ENCODE measurements at places on chromosomes 3 and 15.

DNA sequence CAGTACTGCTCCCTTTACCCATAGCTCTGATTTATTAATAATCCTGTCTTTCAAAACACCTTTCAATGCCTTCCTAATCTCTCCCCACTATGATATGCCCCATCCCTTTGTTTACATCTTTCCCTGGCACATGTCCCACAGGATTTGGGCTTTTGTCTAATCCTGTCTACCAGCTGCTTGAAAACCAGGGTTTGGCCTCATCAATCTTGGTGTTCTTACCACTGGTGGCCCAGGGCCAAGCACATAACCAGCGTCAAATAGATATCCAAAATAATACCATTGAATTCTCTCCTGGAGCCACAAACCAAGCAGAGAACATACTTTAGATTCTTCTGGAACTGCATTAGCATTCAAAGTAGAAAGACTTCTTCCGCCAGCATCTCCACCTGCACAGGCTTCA lies 104.8 kb upstream of the PPP2R3A start:
- no peak for DNase-seq

- no peak for DNase-seq
Observed at GRCh38 chr15:94700211-94700610, 468.9 kb downstream of the MCTP2 start.

GRCh38 chr15:36642311-36642710 lies 62.9 kb downstream of the CDIN1 start:
- DNase-seq = no peak

DNA sequence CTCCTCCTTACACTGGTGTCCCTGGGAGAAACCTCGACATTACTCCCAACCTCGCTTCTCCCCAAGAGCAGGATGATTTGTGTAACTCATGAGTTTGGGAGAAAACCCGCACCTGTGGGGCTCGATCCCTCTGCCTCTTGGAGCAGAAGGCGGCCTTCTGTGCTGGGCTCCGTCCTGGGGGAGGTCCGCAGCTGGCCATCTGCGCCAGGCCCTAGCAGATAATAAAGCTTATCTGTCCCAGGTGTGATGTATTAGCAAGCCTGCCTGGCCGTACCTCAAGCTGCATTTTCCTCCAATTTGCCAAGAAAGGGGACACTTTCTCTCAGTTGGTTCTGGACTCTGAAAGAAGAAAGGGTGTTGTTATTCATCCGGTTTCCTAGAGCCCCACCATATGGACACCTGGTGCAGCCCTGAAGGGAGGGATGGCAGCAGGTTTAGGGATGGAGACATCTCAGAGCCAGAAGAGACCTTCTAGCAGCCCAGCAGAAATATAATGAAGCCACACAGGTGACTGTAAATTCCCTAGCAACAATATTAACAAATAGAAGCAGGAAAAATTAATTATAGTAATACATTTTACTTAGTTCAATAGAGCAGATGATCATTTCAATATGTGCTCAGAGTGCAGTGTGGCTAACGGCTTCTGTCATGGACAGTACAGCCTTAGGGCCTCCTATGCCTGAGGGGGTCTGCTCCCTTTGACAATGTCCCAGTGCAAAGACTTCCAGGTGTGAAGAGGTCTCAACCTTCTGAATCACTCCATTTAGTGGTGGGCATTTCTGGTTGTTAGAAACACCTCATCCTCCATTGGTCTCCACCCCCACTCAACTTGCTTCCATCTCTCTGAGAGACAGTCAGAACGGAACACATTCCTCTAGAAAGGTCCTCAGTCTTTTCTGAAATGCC lies 94.8 kb downstream of the CPN2 start:
- DNase-seq = no peak

GRCh38 chr3:190912736-190913135 lies 50.2 kb upstream of the GMNC start:
- no peak for DNase-seq

DNA sequence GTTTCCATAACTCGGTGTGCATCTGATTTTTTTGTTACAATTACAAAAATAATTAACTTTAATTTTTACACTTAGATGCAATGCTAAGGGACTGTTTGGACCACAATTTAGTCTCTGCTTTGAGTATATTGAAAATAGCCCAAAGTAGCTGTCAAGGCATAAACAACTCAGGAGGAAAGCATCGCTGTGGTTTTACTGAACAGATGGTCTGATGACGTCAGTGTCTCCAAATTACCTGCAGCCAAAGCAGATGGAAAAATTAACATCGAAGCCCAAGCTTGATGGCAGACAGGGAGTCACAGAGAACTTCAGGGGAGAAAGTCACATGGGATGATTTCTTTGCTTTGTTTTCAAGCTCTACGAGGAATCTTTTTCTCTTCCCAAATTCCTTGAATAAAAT lies 83.1 kb upstream of the PLCL2 start:
- no peak for DNase-seq

- no peak for DNase-seq
Observed at GRCh38 chr3:88141458-88142083, 8.2 kb upstream of the C3orf38 start.

DNA sequence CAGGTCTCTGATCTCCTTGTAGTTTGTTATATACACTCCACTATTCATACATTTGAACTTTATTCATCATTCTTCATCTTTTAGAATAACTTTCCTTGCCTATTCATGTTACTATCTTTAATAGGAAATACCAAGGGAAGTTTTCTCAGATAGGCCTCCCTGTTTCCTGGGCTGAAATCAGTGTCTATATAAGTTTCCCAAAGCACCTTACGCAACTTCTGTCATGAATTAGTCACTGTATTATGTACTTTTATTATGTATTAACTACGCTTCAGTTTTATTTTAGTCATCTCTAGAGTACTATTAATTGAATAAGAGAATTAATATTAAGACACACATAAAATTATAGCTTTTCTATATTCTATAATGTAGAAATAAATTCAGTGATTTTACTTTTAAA lies 1481.5 kb downstream of the OTOL1 start:
- DNase-seq = no peak

DNA sequence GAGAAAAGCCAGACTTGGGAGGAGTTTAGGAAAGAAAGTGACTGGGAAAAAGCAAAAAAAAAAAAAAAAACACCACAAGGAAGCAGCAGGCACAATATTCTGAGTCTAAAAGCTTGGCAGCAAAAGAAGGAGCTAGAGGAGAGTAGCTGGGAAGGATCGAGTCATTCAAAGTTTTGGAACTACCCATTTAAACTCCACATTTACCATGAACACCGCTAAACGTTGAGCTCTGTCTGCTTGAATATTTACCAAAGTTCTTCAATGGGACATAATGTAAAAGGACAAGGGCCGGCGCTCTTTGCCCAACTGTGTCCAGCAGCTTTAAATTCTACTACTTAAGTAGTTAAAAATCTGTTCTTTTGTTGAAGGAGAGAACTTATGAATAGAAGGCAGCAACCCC lies 481.9 kb downstream of the FOXP1 start:
- no peak for DNase-seq

DNA sequence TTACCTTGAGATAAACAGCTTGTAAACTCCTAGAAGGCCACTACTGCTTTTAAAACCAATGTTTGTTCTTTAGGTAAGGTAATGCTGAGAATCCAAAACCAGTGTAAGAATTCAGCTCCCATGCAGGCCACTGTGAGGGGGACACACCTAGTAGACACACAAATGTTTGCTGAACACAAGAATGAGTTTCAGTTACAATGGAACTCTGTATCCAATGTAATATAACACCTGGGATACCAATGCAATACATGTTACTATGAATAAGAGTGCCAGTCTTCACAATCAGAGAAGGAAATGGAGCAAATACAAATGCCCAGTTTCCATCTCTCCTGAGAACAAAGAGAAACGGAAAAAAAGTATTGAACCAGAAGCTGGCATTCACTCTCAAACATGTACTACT lies 65.9 kb downstream of the IGF2BP2 start:
- DNase-seq = no peak

- no peak for DNase-seq
Observed at GRCh38 chr15:63379492-63380150, 2.0 kb downstream of the CA12 start.

GRCh38 chr3:126516152-126516935 lies 1.2 kb downstream of the UROC1 start:
- no peak for DNase-seq

DNA sequence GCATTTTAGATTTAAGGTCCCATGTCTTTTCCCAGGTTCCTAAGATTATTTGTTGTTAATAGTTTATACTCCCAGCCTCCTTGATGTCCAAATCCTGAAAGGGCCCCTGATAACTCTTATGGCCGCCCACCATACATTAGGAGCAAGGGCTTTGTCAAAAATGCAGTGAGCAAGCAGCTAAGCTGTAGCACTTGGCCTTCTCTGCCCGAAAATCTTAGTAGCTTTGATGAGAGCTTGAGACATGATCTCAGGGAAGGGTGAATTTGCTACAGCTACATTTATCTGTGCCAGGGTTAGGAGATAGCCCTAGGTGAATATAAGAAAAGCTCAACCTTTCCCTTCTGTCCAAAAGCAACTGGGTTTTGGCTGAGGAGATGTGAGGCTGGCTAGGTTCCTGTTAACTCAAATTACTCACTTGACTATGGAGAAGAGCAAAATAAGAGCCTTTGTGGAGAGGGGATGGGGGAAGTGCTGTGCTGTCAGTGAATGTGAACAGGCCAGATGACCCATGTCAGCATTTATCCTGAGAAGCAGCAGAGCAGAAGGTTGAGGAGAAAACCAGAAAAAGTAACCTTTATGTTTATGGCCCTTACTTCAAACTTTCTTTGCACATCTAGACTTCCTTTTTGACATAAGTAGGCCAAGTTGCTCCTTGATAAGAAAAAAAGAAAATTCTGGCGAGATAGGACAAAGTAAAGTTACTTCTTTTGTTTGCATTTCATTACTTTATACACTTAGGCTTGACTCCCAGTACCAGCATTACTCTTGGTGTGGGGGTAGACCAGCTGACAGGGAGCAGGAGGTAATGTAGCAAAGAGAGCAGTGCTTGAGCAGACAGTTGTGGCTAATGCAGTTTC lies 21.1 kb downstream of the MAPK6 start:
- DNase-seq = no peak

- no peak for DNase-seq
Observed at GRCh38 chr3:29871087-29871486, 590.2 kb downstream of the RBMS3 start.

- DNase-seq = no peak
Observed at GRCh38 chr3:167973046-167973445, 122.7 kb downstream of the GOLIM4 start.

DNA sequence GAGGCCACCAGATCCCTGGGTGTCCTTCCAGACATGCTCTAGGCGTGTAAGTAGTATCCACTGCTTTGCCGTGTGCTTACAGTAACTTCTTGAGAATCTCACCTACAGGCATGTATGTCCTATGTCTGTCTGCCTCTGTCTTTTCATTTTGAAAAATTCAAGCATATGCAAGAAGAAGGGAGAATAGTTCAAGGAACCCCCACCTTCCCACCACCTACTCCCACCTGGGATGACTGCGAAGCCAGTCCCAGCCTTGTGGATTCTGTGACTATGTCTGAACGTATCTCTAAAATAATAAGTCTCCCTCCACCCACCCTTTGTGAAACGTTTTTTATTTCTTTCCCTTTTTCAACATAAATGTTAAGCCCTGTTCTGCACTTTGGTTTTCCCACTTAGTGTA lies 15.0 kb downstream of the CHST13 start:
- no peak for DNase-seq

- DNase-seq = no peak
Observed at GRCh38 chr3:37241880-37242279, 67.5 kb upstream of the LRRFIP2 start.

- no peak for DNase-seq
Observed at GRCh38 chr3:150114873-150115540, 144.3 kb upstream of the PFN2 start.

DNA sequence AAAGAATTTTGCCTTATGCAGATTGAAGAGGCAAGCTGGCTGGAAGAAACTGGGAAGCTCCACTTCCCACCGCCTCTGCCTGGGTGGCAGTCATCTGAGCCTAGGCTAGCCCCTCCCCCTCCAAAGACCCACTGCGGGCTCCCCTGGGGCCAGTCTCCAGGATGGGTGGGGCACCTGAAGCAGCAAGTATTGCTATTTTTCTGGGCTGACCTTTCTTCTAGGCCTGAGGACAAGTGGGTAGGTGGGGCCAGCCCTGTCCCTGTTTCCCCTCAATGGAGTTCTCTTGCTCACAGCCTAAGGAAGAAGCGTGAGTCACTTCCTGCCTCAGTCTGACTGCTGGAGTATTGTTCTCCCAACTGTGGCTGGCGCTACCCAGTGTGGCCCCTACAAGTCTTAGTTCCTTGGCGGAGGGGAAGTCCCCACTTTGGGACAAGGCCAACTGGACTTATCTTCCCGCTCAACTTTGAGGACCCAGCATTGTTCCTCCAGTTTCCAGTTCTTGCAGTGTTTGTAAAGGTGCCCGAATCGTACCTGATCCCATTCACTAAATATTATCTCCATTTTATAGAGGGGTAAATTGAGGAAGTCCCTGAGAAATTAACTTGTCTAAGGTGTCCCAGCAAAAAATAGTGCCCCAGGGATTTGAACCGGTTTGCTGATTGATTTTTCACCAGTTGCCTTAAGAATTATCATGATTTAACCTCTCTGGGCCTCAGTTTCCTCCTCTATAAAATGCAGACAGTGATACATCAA lies 1.4 kb downstream of the FURIN start:
- peak; percentile 46 for DNase-seq

DNA sequence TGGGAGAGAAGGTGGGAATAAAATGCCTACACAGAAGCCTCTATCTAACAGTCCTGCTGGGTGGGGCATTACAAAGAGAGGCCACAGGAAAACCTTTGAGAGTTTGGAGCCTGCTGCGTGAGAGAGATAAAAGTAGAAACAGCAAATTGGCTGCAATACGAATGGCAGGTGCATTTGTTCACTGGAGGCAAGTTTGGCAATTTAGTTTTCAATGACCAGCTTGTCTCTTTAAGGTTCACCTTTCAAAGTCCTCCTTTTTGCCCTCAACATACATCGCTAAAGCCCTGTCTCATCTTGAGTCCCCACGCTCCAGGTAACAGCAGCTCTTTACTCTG lies 405.7 kb downstream of the LSAMP start:
- no peak for DNase-seq

- no peak for DNase-seq
Observed at GRCh38 chr15:65363306-65363705, 14.5 kb downstream of the IGDCC3 start.

GRCh38 chr15:58472821-58473581 lies 41.2 kb downstream of the LIPC start:
- DNase-seq = peak; percentile 6

DNA sequence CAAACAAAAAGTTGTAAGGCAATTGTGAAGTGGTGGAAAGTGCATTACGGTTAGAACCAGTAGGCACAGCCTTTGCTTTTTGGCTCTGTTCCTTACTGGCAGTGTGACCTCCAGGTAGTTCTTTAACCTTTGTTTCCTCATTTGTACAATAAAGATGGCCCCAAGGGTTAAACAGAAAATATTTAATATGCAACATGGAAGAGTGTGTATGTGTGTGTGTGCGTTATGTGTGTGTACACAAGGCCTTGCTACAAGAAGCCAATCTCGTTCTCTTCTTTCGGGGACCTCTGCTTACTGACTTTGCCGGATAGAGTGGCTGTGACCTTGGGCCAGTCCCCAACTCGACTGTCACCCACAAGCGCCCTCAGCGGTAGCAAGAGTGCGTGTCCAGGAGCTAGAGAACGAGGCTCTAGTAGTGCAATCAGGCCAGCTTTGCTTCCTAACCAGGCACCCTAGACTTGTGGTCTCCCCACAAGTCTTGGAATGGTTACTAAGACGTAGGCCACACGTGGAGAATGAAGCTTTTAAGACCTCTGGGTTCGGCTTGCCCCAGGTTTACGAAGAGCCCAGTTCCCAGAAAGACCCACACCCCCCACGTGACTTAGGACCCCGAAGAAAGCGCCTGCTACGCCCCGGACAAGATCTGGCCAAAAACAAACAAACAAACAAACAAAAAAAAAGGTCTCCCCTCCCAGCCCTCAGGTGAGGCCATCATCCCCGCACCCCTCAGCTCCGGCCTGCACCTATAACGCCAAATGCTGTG lies 593 bp downstream of the CIAO2A start:
- DNase-seq = peak; percentile 38

GRCh38 chr3:90052425-90052950 lies 945.1 kb downstream of the EPHA3 start:
- no peak for DNase-seq
